ENCODE measurements at places on chromosomes 7 and 10.

DNA sequence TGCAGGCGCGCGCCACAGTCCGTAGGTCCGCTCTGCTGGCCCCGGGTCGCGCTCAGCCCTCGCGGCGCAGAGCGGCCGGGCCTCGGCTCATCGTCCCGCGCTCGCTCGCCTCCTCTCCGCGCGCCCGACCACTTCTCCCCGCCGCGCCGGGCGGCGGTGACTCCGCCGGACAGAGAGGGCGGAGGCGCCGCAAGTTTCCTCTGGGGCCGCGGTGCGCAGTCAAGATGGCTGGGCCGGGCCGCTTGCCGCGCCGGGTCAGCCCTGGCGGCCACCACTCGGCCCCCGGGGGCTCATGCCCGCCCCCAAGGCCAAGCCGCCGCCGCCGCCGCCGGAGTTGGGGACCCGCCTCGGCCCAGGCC is 441 bp downstream of the FZD8 start:
- no peak for DNase-seq

DNA sequence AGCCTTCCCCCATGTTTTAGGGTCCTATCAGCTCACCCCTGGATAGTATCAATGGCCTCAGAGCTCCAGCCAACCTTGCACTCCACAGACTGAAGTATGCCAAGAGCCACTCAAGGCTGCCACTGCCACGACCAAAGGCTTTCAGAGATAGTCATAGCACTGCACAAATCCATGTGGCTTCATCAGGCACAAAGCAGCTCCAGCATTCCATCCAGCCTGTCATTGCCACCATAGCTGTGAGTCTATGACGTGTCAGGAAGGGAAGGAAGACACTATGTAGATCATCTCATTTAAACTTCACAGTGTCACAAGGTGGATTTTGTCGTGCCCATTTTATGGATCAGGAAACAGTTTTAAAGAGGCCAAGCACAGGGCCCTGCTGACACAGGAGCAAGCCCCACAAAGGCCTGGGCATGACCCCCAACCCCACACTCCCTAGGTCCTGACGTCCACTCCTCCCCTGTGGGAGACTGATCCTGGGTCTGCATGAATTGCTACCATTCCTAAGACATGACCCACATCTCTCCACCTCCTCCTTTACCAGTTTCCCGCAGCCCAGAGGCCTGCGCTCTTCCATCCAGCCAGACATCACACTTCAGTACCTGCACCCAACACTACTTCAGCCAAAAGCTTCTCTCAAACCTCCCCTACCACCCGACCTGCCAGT is 119.4 kb downstream of the DIP2C start:
- no peak for DNase-seq

DNA sequence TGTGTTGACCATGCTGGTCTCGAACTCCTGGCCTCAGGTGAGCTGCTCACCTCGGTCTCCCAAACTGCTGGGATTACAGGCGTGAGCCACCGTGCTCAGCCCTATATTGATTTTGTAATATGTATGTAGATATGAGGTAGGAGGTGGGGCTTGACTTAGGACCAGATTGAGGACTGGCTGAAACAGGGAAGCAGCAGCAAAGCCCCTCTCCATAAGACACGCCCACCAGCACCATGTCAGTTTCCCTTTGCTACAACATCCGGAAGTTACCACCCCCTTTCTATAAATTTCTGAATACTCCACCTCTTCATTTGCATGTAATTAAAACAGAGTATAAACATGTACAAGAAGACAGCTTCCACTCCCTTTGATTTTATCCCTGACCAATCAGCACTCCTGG is 47.9 kb upstream of the MYL10 start:
- DNase-seq: no peak

DNA sequence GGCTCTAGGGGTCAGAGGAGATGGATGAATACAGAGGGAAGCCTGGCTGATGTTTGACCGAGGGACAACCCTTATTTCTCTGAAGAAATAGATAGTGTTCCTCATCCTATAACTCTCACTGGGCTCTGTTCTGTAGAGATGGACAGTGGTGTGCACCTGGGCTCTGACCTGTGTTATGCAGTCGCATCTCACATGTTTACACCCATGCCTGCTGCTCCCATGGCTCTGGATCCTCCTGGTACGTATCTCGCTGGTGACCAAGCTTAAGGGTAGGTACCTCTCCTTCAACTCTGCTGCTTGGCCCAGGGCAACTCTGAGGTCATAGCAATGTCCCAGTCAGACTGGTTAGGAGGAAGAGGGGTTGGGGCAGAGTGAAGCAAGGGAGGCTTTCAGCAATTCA is 42.8 kb downstream of the ADRA2A start:
- DNase-seq: no peak

GRCh38 chr7:101913851-101914250 is 96.4 kb downstream of the CUX1 start:
- DNase-seq: no peak

DNA sequence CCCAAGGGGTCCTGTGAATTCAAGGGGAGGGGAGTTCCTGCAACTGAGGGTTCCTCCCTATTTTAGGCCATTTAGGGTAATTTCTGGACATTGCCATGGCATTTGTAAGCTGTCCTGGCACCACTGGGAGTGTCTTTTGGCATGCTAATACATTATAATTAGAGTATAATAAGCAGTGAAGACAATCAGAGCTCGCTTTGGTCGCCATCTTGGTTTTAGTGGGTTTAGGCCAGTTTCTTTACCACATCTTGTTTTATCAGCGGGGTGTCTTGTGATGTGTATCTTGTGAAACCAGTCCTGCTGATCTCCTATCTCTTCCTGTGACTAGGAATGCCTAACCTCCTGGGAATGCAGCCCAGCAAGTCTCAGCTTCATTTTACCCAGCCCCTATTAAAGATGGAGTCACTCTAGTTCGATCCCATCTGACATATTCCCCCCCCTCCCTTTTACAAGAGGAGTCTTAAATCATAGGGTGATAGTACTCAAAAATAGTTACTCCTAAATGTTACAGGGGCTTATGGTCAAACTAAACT is 43.2 kb downstream of the SVOPL start:
- no peak for DNase-seq

DNA sequence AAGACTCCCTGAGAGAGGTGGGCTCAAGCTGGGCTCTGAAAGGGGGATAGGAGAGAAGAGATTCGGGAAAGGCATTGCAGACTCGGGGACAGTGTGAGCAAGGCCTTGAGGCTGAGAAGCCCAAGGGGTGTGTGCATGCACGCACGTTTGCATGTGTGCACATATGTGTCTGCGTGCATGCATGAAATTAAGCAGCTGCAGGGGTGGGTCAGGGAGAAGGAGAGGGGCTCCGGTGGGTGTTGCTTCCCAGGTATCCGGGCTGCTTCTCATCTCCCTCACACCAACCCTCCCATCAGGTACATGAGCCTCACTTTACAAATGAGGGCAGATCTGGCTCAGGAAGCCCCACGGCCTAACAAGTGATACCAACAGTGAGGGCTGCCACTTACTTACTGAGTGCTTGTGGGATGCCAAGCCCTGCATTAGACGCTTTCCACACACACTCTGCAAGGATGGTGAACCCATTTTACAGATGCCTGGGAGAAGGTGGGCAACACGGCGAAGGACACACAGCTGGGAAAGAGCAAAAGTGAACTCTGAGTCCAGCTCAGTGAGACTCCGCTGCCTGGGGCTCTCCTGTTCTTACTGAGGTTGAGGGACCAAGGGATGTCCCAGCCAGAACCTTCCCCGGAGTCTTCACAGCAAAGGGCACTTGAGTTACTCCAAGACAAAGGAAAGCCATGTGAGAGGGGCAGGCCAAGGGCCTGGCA is 26.4 kb downstream of the ZCCHC24 start:
- DNase-seq: no peak

- no peak for DNase-seq
These were observed 5.6 kb upstream of the ING3 start for GRCh38 chr7:120944826-120945562.

- DNase-seq: no peak
These were observed 32.9 kb upstream of the SDK1 start for GRCh38 chr7:3267966-3268690.

DNA sequence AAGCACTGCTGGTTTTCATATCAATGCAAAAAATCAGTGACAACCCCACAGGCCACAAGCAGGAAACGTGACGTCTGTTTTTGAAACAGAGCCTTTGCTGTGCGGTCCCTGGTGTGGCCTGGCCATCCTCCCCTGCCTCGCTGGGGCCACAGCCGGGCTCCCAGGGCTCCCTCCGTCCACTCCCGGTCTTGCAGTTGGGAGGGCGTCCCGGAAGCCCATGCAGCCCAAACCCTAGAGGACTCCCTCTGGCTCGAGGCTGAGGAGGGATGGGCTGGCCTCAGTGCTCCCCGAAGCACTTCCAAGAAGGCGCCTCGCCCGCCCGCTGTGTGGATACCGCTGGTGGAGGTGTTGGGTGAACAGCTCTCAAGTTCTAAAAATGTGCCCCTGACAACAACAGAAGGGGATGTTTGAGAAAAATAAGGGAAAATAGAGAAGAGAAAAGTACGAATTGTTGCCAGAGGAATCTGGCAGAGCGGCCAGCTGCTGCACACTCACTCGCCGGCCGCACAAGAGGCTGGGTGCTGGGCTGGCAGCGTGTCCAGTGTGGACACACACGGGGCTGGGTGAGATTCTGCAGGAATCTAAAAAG is 73.5 kb downstream of the ZRANB1 start:
- no peak for DNase-seq

DNA sequence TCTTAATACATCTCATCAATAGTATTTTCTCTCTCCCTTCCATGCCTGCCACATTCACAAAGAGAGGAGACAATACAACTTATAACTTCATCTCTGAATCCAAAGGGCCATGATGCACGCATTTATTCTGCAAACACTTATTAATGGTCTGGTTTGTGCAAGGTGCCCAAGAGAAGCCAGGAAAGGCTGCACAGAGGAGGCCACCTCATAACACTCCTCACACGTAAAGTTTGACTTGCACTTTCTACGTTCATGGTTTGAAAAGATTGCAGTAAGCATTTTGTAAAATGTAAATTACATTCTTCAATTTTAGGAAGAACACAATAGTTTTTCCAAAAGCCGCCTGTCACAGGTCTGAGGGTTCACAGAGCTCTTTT is 1.2 kb upstream of the PALS2 start:
- DNase-seq: no peak
